ENCODE measurements at places on chromosomes 5 and 9.

GRCh38 chr5:7869474-7870136 lies 657 bp downstream of the MTRR start:
- no peak for DNase-seq

- DNase-seq, result no peak
Measured at GRCh38 chr5:137148655-137149054, 350.5 kb downstream of the SPOCK1 start.

DNA sequence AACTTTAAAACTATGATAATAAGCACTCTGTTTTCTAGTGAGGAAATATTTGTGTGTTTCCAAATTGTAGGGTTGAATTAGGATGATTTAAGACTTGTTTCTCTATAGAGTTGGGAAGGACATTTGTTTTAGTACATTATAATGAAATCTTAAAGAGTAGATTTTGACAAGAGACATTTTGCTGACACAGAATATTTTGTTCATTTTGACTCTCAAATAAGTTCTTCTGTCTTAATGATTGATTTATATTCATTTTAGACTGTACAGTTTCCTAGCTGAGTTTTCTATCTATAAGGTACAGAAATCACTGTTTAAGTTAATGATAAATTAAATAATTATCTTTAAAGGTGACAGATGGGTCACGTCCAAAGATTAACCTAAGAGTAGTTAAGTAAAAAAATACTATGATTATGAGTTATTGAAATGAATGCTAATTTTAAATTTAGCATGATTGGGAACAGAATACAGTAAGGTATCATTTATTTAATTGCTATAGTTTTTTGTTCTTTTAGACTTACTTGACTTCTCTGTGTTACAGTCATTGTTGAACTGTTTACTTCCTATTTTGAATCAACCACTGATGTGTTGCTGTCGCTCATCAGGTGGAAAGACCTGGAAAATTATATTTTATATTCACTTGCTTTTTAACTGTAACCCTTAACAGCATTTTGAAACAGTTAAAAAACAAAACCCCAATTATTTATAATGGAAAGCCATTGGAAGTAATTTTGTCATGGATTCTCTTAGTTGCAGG lies 19.5 kb downstream of the PBX3 start:
- no peak for DNase-seq

- DNase-seq, result no peak
Measured at GRCh38 chr9:137056739-137057415, 3.0 kb upstream of the ENTPD2 start.

- DNase-seq, result no peak
Measured at GRCh38 chr5:176692326-176692725, 45.0 kb downstream of the TSPAN17 start.

GRCh38 chr5:107604990-107605389 lies 65.7 kb downstream of the EFNA5 start:
- no peak for DNase-seq
